AG04450 (cell line): ENCODE measurements at places on chromosomes 2 and 18. TPM values are rescaled to one million over a fixed set of nuclear protein-coding genes. Genes with fewer than 3 reads are reported as not detected.

GRCh38 chr2:174076975-174077374 is 111.8 kb upstream of the SP3 start:
- DNase-seq, result no peak

Gene ACKR3
- polyA plus RNA-seq, result 0.05 and 0.07 TPM in 2 replicates

Gene GALM
- polyA plus RNA-seq, result 15.5 and 19.0 TPM in 2 replicates

DNA sequence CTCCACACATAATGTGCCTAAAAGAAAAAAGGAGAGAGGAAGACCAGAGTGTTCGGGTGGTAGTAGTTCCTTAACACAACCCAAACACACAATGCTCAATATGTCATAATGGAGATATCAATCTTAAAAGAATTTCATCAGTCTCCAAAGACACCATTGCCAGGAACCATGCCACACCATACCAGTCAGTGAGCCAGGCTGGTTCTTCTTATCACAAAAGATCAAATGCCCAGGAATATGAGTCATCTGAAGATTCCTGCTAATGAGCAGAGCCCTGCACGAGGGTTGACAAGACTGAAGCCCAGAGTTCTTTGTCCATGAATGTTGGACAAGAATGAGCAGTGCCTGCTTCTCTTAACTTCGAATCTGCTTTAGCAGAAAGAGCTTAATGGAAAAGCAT is 262.3 kb downstream of the ZNF516 start:
- DNase-seq, result no peak

GRCh38 chr2:234679741-234680687 is 183.1 kb upstream of the ARL4C start:
- peak; percentile 94 for DNase-seq

- no peak for DNase-seq
Observed at GRCh38 chr2:218962859-218963492, 3.5 kb downstream of the CDK5R2 start.

Gene MSH2
- polyA plus RNA-seq, result 12.6 and 18.4 TPM in 2 replicates

- no peak for DNase-seq
Observed at GRCh38 chr2:214034417-214034816, 376.4 kb upstream of the VWC2L start.

DNA sequence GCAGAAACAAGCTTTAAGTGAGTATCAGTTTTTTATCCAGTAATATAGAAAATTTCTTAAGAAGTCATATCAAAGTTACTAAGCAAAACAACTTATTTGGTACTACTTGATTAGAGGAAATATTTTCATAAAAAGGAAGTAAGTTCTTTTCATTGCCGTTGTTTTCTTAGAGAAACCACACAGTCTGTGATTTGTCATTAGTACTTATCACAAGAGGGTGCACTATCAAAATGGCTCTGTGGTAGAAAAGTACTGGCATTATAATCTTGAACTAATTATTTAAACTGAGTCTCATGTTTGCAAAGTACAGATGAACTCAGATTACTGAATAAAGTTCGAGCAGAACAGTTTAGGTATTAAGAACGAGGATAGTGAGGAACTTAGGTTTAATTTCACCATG is 93.4 kb downstream of the IKZF2 start:
- no peak for DNase-seq

- DNase-seq, result no peak
Observed at GRCh38 chr18:55287149-55287806, 300.7 kb downstream of the TCF4 start.

- no peak for DNase-seq
Observed at GRCh38 chr2:61770298-61770697, 83.6 kb downstream of the FAM161A start.

DNA sequence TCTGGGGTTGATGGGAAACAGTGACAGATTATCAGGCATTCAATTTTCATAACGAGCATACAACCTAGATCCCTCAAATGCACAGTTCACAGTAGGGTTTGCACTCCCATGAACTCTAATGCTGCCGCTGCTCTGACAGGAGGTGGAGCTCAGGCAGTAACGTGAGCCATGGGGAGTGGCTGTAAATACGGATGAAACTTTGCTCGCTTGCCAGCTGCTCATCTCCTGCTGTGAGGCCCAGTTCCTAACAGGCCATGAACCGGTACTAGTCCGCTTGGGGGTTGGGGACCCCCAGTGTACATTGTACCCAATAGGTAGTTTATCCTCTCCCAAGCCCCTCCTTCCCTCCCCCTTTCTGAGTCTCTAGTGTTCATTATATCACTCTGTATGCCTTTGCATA is 94.6 kb downstream of the PTH2R start:
- no peak for DNase-seq

DNA sequence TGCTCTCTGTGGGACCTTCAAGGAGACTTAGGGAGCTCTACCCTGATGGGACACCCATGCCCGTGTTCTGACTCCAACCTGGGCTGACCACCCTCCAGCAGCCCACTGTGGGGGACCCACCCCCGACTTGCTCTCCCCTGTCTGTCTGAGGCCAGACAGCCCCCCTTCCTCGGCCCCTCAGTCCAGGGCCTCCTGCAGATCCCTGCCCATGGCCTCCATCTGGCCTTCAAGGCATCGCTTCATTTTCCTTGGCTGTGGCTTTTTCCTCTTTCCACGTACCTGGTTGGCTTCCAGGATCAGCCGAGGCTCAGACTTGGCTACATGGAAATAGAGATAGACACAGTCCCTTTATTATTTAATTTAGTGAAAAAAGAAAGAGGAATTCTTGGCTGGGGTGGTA is 290.0 kb downstream of the CYP26B1 start:
- no peak for DNase-seq
